ENCODE measurements at places on chromosomes 7 and 10.
A peak's percentile ranks its signal among the peaks of the same experiment; 100 is the strongest.

DNA sequence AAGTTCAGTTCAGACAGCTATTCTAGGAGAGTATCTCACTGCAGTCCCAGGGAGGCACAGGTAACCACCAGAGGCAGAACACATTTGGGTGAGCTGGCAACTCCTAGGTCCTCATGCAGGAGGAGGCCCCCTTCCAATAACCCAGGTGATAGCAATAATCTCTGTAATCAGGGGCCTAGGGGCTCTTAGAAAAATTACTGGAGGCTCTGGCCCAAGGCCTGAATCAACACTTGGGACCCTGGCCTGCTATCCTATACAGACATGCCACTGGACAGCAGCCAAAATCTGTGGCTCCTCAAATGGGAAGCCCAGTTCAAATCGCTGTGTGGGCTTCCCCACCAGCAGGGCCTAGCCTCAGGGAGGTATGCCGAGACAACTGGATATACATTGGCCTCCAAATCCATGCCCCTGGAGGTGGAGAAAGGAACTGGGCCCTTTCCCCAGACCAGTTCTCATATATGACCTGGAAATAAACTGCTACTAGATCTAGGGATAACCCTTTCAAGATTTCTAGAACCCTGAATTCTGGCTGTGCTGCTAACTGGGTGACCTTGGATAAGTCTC is 1.6 kb downstream of the AVPI1 start:
- no peak for DNase-seq

DNA sequence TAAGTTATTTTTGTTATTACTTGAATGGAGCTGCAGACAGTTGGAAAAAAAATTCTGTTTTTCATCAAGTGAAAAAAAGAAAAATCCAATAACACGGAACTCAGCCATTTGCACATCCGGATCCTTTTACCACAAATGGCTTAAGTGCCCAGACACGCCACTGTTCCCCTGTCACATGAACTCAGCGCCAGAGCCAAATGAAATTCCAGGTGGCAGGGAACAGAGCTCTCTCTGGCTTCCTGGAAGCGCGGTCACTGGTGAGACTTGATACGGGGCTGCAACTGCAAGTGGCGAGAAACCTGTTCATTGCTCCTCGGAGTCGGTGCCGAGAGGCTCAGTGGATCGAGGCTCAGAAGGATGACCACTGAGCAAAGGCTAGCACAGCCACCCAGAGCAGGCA is 60.8 kb upstream of the NPTX2 start:
- no peak for DNase-seq

DNA sequence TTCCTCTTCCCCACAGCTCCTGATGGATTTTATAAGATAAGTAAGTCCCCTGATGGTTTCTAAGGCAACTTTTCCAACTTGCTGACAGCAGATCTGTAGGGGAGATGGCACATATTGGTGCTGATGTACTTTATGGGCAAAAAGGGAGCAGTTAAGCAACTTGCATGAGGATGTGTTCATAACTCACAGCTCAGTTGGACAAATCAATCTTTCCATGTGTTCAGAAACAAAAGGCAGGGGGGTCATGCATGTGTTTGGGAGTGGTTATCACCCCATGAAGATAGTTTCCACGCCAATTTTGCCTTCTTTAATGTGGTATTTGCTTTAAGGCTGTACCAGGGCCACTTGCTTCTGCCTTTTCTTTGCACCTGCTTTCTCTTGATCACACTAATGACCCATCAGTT is 6.1 kb downstream of the RBM20 start:
- no peak for DNase-seq

GRCh38 chr7:93148144-93148543 is at the start of gene SAMD9L:
Gene SAMD9L, minus strand, starts transcription at chr7:93148385. Its CDS starts 12,414 bp downstream, at chr7:93135971.
- peak; percentile 56 for DNase-seq

GRCh38 chr7:99918959-99919813 is at the start of gene TRIM4:
Gene TRIM4, minus strand, starts transcription at chr7:99919530. Its CDS starts 129 bp downstream, at chr7:99919401.
- DNase-seq = peak; percentile 90

- no peak for DNase-seq
Measured at GRCh38 chr7:110442381-110442837, 648.5 kb upstream of the LRRN3 start.

GRCh38 chr10:116168329-116168728 is 104.7 kb downstream of the GFRA1 start:
- no peak for DNase-seq

GRCh38 chr7:102096012-102096332 is 190.7 kb upstream of the SH2B2 start:
- no peak for DNase-seq

- DNase-seq = no peak
Measured at GRCh38 chr7:45682836-45683555, 108.8 kb downstream of the ADCY1 start.

DNA sequence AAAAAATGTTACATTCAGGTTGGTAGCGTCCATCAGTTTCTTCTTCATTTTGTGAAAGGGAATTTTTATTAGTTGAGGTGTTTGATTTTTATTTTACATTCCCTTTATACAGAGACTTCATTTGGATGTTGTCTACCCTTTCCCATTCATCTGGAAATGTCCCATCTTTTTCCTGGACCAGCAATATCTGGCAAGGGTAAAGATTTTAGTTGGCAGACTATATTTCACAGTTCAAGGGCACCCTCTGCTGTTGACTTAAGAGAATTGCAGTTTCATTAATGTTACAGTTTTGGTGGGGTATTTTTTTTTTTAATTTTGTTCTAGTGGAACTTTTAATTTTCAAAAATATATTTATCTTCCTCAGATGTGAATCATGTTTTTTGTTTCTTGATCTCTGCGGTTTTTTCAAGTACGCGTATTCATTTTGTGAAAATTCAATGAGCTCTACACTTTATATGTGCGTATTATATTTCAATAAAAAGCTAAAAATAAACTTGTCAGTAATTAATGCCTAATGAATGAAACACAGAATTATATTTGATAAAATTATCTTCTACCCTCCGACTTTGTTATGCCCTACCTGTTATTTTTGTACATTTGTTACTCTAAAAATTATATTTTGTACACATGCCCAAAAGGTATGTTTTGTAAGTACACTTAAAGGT is 97.9 kb upstream of the KLF14 start:
- peak; percentile 35 for DNase-seq

DNA sequence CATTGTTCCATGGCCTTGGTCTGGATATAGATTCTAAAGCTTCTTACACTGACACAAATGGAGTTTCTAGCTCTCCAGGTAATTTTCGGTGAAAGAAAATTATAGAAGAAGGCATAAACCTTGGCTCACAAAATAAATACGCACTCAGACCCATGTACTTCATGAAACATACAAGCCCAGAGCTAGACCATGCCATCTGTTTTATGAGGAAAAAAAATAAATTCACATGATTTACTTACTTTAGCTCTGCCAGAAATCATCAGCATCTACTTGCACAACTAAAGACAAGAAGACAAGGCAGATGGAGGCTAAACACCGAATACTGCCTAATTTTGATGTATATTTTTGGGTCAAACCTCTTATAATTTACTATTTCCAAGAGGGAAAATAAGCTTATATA is 197.4 kb upstream of the KLF14 start:
- no peak for DNase-seq

DNA sequence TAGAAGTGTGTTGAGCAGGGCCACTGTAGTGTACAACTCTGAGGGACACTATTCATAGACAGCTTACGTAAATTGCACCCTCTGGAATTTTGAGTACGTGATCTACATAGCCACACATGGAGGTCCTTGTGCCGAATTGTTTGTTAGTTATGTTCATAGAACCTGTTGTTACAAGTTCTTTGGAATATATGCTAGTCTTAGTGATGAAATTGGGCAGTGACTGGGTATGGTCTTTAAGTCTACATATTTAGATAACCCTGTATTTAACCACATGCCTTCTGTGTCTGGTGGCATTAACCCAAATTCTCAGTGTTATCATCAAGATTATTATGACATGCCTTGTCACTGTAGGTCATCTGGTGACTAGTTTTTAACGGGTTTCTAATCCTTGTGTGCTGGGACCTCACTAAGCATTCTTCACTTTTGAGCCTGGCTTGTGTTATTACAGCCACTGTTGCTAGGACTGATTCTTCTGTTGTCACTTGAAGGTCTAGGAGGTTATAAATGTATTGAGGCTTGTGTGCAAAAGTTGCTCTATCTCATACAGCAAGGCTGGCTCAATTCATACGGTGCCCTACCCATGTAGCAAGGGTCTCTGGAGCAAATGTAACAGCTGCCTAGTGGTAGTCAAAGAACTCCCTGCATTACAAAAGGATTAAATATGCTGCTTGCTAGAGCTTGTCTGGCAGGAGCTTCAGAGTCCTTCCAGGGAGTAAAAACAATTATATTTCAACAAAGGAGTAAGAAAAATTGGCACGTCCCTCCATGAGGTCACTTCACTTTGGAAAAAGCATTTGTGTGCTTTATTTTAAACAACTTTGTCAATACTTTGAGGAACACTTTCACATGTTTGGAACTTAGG is 65.4 kb downstream of the CDK14 start:
- DNase-seq = no peak

- DNase-seq = no peak
Measured at GRCh38 chr7:81211204-81211933, 292.5 kb upstream of the SEMA3C start.

All from CD14-positive monocyte (primary cell).